Stimulated activated CD4-positive, alpha-beta T cell treated with anti-CD3 and anti-CD28 coated beads, Interleukin-1b, Interleukin-23, amount 100 ng/mL, for 1 hour (primary cell): ENCODE measurements at places on chromosomes 12 and 14.

DNA sequence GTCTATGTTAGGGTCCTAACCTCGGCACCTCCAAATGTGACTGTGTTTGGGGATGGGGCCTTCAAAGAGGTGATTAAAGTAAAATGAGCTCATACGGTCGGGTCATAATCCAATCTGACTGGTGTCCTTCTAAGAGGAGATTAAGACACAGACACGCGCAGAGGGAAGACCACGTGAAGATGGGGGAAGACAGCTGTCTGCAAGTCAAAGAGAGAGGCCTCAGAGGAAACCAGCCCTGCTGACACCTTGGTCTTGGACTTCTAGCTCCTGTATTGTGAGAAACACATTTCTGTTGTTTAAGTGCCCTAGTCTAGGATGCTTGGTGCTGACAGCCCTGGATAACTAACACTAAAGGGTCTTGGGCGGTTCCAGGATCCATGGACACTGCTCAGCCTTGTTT lies 109.6 kb downstream of the DICER1 start:
- no peak for DNase-seq

- DNase-seq: no peak
These were observed 5.1 kb downstream of the SHMT2 start for GRCh38 chr12:57234571-57235016.

GRCh38 chr12:84822525-84822924 lies 90.1 kb downstream of the SLC6A15 start:
- DNase-seq: no peak

GRCh38 chr14:55508676-55509075 lies 68.3 kb upstream of the TBPL2 start:
- DNase-seq: no peak

- DNase-seq: no peak
These were observed 113.6 kb downstream of the DAD1 start for GRCh38 chr14:22475381-22475780.

GRCh38 chr12:916240-916639 lies 33.3 kb downstream of the RAD52 start:
- DNase-seq: no peak

GRCh38 chr14:33026850-33027430 lies 88.3 kb downstream of the NPAS3 start:
- no peak for DNase-seq

DNA sequence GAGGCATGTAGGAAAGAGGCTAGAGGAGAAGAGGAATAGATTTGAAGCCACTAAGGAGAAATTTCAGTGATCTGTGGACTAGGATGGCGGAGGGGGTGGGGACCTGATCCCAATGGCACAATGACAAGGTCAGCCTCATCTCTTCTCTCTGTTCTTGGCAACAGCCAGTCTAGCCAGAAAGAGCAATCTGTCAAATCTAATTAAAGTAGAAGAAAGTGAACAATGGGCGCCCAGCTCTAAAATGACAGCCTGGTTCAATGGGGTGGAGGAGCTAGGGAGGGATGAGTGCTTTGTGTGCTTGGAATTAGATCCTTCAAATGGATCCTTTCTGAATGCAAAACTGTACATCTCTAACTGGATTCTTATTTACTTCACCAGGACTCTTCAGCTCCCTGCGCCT lies 37.2 kb upstream of the TUBA1C start:
- no peak for DNase-seq

DNA sequence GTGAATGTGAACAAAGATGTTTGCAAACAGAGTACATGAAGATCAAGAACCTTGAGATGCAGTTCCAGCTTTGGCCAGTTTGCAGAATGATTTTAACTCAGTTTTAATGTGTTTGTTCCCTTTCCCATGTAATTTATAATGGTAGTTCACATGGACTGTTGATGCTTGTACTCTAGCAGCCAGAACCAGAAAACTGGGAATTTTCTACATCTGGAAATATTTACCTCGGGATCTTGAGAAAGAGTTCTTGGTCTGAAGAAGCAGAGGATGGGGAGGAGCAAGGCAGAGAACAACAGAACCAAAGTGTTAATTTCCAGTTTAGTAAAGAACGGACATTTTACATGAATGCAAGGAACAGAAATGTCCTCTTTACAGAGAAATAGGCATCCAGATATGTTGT lies 37.0 kb upstream of the PMCH start:
- DNase-seq: no peak

DNA sequence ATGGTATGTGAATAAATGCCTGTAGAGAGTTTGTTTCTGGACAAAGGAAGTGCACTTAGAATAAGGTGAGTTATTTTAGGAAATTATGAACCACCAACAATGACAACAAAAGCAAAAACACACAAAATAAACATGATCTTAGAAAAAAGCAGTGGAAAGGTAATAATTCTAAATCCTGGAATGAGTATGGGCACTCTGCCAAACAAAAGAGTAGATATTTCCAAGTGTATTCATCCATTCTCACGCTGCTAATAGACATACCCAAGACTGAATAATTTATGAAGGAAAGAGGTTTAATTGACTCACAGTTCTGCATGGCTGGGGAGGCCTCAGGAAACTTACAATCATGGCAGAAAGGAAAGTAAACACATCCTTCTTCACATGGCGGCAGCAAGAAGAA lies 269.3 kb upstream of the NPAS3 start:
- no peak for DNase-seq

GRCh38 chr12:106248312-106248845 lies 559 bp upstream of the CKAP4 start:
- DNase-seq: no peak

GRCh38 chr12:112347581-112347982 lies 34.6 kb downstream of the HECTD4 start:
- DNase-seq: no peak

GRCh38 chr14:53411125-53411524 lies 258.0 kb upstream of the DDHD1 start:
- DNase-seq: no peak

GRCh38 chr14:89205137-89205740 lies 211.8 kb downstream of the FOXN3 start:
- DNase-seq: no peak

DNA sequence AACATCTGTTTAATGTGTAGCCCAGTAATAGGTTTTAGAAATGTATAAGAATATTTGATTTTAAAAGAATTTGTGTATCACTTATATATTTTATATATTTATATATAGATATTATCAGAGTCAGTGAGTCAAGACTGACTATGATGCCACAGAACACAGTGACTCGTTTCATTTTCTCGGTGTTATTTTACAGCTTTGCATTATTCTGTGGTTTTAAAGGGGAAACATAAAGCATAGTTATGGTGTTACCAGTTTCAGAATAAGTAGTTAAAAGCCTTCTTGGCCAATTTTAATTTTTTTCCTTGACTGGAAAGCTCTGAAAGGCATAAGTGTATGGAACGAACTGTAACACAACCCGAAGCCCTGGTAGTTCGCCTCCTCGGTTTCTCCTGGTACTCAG lies 91.0 kb downstream of the GRIP1 start:
- no peak for DNase-seq

DNA sequence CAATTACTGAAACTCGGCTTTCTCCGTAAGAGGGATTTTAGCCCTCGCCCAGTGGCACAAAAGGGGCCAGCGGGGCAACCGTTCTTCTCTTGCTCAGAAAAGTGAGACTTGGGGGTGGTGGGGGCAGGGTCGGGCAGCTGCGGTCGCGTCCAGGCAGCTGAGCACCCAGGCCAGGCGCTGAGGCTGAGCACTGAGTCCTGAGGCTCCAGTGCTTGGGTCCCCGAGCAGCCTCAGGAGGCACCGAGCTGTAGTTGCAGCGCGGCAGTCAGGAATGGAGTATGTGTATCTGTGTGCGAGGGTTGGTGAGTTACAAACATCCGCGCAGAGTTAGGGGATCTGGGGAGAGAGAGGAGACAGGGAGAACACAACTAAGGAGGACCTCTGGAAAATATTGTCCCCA lies 4.1 kb upstream of the HOXC6 start:
- DNase-seq: no peak

- no peak for DNase-seq
These were observed at the start of gene RNU6-7 for GRCh38 chr14:32201816-32202490. RNU6-7 (plus strand) TSS chr14:32202045.
